Caudate nucleus (tissue), 63 donors: ENCODE measurements at places on chromosomes 1 and 21.

GRCh38 chr1:180888870-180889269, 23.8 kb upstream of the KIAA1614 start:
- DNase-seq = no peak

GRCh38 chr1:218164111-218164929, 120.8 kb upstream of the RRP15 start:
- DNase-seq = peak; percentile 5

DNA sequence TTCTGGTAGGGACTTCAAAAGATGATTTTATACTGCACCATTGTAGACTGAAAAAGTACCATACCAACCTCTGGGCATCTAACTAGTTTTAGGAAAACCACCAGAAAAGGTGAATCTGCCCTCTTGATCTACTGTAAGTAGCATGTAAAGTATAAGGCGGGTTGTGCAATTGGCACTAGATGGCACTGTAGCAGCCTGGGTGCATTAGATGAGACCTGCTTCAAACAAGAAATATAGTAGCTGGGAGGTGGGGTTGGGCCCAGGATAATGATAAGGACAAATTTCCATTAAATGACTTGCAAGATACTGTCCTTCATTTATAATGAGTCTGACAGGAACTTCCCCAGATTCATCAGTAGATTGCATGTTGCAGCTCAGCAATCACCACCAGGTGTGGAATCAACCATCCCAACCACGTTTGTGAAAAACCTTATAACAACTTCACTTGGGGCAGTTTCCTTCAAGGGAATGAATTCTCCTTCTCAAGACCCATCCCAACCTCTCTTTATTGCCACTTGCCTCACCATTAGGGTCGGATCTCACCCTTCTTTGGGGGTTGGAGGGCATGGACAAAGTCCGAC, 37.3 kb upstream of the IL10 start:
- no peak for DNase-seq

- DNase-seq = no peak
Measured at GRCh38 chr1:110393286-110393685, 2.5 kb upstream of the SLC16A4 start.

DNA sequence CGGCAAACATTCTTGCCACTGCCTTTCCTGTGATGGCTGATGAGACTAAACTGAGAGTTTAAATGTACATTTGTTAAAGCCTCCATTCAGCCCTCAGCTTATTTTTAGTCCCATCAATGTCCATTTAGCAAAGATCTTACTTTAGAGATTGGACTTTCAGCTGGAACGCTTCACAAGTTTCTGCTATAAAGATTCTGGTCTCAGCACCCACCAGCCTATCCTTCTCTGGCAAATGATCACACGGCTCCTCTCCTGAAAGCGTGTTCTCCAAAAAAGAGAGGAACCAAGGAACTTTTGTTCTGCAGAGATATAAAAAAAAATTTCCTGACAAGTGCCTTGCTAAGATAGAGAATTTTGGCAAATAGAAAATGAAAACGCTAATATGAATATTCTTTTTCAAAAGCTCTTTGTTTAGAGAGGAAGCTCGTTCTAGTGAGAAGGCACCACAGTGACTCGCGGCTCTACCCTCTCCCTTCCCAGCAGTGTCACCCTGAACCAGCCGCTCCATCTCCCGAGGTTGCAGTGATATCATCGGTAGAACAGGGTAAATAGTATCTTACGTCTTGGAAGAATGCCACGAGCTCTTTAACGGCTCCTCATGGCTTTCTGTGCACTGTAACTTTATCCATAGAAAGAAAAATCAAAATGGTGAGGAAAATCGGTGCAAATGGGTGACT, 200.2 kb downstream of the APP start:
- DNase-seq = peak; percentile 67

- no peak for DNase-seq
Measured at GRCh38 chr1:59180735-59181134, 116.2 kb upstream of the FGGY start.

GRCh38 chr1:226610671-226611070, 62.1 kb downstream of the STUM start:
- DNase-seq = no peak

GRCh38 chr1:21763236-21763635, 19.7 kb downstream of the USP48 start:
- no peak for DNase-seq

GRCh38 chr1:22628698-22629444, 7.6 kb upstream of the C1QA start:
- DNase-seq = no peak

DNA sequence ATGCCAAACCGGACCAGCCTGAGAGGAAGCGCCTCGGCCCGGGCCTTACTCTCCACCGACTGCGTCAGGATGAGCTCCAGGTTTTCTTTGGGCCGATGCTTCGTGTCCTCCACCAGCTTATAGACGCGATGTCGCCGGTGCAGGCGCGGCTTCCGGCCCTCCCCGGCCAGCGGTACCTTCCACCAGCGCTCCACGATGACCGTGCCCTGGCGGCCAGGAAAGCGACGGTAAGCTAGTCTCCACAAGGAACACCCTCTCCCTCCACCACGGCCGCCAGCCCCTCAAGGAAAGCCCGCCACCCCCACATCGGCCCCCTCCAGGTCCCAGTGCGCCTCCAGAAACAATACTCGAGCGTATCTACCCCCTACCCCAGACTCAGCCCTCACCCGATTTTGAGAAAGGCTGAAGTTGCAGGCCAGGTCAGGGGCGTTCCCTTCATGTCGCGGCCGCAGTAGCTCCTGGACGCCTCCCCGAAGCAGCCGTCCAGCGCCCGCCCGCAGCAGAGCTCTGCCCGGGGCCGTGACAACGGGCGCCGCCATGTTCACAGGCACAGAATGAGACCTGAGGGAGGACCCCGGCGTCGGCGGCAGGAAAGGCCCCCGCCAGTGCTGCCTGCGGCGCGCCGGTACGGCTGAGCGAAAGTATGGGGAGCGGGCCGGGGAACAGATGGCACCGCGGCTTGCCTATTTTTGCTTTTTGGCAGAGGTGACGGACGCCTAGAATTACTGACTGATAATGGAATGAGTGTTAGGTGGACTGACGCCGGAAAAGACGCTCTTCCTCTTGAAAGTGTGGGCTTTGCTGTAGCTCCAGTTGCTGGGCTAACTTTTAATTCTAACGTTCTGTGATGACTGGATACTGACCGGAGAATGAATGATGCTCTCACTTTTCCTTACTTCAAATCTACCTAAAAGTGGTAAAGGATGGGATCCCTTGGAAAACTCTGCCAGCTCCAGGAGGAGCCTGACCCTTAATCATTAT, at the start of gene MRPL9:
MRPL9 (minus strand) TSS at position 556 of the 981 bp plus-strand sequence; CDS start at position 539, 17 bp downstream.
- DNase-seq = peak; percentile 58

DNA sequence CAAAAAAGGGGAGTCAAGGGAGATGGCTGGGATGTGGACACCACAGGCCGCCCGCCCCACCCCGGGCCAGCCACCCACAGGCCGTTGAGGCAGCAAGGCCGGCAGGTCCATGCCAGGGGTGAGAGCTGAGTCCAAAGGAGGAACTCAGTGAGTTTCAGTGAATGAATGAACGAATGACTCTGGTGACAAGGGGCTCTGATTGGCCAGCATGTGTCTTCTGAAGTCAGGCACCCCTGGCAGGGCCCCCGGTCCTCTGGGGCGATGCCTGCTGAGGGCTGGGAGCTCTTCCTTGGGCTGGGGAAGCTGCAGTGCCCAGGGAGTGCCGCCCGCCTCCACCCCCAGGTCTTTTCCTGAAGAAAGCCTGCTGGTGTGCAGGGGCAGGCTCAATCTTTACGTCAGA, 236.1 kb upstream of the VAMP3 start:
- no peak for DNase-seq

GRCh38 chr1:205424901-205425600, 3.2 kb upstream of the LEMD1 start:
- no peak for DNase-seq

DNA sequence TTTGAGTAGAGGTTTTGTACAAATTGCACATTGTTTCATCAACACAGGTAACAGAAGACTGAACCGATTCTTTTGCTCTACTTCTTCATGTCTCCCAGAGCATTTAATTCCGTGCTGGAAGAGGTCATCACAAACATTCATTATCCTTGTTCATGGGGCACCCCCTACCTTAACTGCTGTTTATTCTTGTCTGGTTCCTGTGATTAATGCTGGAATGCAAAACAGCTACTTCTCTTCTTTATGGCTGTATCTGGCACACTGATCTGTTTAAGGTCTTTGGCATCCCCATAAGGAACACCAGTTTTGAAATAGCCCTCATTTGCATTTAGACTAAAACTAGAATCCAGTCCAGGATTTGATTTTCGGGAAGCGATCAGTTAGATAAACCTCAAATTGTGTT, 42.2 kb downstream of the NTNG1 start:
- DNase-seq = no peak

DNA sequence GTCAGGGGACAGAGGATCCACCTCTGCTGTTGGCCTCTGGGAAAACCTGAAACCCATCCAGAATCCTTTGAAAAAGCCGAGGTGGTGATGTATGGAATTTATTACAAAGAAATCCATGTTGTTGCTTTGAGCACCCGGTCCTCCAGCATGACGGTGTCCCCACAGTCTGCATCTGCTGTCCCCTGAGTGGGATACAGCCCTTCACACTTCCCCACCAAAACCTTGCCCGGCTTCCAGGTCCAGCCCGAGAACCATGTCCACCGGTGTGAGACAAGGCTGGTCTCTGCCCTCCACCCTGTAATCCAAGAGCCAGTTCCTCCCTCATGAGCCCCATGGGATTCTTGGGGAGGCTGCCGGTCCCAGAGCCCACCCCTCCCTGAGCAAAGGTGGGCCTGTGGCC, 70.5 kb downstream of the STUM start:
- no peak for DNase-seq

- DNase-seq = no peak
Measured at GRCh38 chr1:201456499-201457309, 12.3 kb downstream of the PHLDA3 start.

GRCh38 chr1:31510304-31510703, 66.0 kb upstream of the TINAGL1 start:
- DNase-seq = no peak

- no peak for DNase-seq
Measured at GRCh38 chr21:17513214-17514123, 626 bp downstream of the CXADR start.

- DNase-seq = no peak
Measured at GRCh38 chr1:172041742-172042141, 200.4 kb downstream of the DNM3 start.

GRCh38 chr1:44388551-44388950, 16.5 kb upstream of the RNF220 start:
- no peak for DNase-seq

DNA sequence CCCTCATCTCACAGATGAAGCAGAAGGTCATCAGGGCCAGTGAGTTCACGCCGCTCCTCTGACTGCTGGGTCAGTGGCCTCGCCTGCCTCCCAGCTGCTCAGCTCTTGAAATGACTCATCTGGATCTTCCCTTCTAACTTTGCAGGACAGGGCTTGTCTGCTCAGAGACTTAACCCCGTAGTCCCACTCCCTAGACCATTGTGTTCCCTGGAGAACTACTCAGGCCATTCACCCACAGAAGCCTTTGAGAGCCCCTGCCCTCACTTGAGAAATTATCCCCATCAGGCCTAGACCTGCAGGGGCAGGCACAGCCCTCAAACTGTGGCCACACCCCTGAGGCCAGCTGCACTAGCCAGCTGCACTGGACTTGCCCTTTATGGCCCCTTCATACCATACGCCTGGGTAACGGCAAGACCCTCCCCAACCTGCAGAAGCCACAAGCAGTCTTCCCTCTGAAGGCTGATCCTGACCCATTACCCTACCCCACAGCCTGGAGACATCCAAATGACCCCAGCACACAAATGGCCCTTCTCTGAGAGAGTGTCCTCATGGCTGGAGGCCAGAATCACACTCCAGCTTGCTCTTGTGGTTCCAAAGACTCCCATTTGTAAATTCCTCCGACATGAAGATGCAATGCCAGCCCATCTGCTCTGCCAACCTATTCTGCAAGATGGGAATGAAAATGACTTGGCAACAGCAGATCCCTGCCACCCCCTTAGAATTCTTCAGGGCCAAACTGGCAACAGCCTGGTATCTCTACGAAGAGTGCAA, 33.2 kb downstream of the RCSD1 start:
- no peak for DNase-seq

DNA sequence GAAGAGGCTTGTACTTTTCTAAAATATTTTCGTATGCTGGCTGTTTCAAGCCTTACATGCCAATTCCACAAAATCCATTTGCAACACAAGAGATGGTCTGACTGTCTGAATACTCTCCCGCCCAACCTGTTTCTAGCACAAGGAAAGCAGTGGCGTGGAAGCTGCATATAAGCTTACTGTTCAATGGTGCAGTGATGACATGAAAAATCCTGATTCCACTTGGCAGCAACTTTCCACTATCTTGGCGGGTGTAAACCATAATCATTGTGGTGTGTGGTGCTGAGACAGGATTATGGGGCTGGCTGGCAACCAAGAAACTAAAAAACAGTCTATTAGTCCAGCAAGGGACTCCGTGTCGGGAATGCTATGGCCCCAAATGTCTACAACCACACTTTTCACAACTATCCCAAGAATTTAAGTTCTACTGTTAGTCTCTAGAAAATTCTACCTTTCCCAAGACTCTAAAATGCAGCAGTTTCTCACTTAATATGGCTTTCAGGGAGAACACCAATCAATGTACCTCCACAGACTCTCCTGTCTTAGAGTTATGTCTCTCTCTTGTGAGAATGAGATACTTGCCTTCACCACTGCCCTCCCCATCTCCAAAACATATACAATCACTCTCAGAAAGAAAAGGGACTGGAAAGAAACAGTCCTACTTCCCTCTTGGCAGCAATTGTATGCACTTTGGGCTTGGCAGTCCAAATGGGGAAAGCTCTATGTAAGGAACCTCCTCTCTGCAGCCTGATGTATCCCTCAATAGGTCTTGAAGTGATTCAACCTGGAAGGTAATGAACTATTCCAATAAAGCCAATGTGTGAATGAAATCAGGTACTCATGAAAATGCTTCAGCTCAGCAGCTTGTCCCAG, 9.5 kb downstream of the COLGALT2 start:
- no peak for DNase-seq

GRCh38 chr1:32622806-32623681, 27.3 kb downstream of the ZBTB8OS start:
- DNase-seq = no peak

- DNase-seq = no peak
Measured at GRCh38 chr1:110245876-110246620, 35.9 kb downstream of the KCNC4 start.

DNA sequence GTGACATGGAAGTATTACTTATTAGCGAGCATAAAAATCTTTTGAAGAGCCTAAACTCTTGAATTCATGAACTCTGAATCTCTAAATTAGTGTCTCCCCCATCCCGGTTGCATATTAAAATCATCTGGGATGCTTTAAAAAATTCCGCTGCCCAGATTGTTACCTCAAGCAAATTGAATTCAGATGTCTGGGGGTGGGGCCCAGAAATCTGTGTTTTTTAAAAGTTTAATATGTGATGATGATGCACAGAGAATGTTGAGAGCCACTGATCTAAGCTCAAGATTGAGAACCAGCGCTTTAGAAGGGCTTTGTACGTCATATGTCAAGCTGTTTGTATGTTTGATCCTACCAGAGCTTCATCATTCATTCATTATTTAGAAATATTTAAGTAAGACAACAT, 446.8 kb downstream of the NUF2 start:
- no peak for DNase-seq

- no peak for DNase-seq
Measured at GRCh38 chr21:31901315-31901714, 28.5 kb downstream of the HUNK start.

GRCh38 chr1:11058595-11059154, 1.1 kb downstream of the SRM start:
- DNase-seq = no peak
